ENCODE measurements at places on chromosomes 2 and 18.

GRCh38 chr2:170229125-170229524 is 51.2 kb downstream of the MYO3B start:
- DNase-seq = no peak

DNA sequence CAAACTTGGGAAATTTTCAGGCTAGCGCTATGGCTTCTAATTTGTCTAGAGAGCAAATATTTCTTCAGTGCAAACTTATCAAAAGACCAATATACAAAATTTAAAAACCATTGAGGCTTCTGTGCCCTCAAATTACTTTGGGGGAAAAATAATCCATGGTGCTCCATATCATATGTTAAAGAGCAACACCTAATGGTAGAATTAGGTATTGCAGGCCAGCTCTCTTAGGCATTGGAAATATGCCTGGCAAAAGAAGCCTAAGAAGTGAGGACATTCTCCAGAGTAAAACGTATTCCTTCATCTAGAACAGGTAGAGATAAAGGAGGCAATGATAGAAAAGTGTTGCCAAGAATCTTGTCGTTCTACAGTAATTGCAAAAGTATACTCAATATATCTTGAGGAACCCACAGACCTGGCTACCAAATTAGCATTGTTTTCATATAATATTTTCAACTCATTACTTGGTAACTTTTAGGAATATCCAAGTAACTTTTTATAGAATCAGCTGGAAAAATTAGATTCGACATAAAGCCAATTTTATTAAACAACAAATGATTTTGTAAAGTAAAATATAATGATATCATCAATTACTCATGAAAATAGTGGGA is 401.1 kb downstream of the BCL11A start:
- DNase-seq = no peak

DNA sequence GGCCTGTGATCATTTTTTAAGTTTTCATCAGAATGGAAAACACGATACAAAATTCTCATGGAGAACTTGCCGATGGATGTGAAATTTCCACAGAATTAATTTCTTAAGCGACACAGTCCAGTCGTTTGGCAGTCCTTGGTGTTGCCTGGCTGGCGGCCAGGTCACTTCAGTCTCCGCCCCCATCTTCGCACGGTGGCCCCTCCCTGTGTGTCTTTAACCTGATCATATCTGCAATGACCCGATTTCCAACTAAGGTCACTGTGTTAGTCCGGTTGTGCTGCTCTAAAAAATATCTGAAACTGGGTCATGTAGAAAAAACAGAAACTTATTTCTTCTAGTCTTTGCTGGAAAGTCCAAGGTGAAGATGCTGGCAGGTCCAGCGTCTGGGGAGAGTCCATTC is 44.5 kb upstream of the COPS8 start:
- no peak for DNase-seq

DNA sequence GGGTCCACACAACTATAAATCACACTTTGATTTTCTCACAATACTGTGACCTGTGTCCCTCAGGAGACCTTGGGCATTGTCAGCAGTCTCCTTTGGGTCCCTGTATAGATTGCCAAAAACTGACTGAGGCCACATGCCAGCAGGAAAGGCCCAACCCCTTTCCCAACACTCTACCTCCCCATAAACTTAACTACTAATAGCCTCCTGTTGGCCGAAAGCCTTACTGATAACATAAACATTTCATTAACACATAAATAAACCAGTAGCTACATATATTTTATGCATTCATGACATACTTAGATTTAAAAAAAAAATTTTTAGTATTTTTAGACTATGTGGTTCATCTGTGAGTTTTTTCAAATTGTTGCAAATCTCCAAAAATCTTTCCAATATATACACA is 153.5 kb downstream of the ARL4C start:
- DNase-seq = no peak

- no peak for DNase-seq
Measured at GRCh38 chr2:195406886-195407603, 250.0 kb upstream of the SLC39A10 start.

- no peak for DNase-seq
Measured at GRCh38 chr2:183091318-183091953, 12.9 kb downstream of the DUSP19 start.

GRCh38 chr2:136212426-136213378 is 94.8 kb upstream of the CXCR4 start:
- DNase-seq = no peak

DNA sequence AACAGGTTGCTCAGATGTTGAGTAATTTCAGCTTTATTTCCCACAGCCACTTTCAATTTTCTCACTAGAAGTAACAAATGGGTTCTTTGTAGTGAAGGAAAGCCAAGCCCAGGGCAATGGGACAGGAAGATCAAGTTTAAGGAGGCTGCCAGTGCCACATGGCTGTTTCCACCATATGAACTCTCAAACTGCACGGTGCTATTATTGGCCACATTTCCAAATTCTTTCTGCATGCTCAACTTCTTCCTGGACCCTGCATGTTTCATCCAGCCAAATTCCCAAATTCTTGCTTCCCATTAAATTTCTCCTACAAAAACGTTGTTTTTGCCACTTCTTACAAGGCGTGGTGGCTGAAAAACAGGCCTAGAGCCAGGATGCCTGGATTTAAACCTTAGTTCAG is 193.3 kb upstream of the SPHKAP start:
- no peak for DNase-seq

- DNase-seq = no peak
Measured at GRCh38 chr18:68604256-68604655, 110.7 kb downstream of the TMX3 start.

- no peak for DNase-seq
Measured at GRCh38 chr2:208006337-208006736, 19.0 kb downstream of the PLEKHM3 start.

DNA sequence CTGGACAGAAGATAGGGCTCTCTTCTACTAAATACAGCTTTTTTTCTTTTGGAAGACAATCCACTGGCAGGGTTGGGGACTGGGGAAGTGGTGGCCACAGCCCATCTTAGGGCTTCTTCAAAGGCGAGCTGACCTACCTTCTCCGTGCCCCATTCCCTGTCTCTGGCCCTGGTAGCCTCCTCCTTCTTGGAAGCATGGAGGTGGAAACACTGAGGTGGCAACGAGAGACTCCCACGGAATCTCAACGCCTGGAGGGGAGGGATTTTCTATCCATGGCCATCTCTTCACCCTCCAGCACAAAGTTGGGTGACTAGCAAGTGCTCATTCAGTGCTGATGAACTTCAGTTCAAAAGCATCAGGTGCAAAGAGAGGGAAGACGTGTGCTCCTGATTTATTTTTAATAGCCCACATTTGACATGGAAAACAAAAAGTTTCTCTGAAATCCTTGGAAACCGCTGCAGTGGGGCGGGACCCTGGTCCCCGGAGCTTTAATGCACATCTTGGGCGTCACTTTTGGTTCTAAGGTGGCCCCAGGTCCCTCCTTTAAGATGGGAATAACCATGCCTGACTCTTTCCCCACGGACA is 633 bp upstream of the ARMC9 start:
- DNase-seq = no peak

- DNase-seq = no peak
Measured at GRCh38 chr2:217740756-217741155, 262.0 kb downstream of the TNS1 start.

- DNase-seq = no peak
Measured at GRCh38 chr2:208929139-208929864, 494.5 kb upstream of the MAP2 start.

- no peak for DNase-seq
Measured at GRCh38 chr18:73164430-73164829, 296.6 kb upstream of the NETO1 start.

GRCh38 chr18:54023471-54023870 is 201.0 kb downstream of the MBD2 start:
- no peak for DNase-seq

DNA sequence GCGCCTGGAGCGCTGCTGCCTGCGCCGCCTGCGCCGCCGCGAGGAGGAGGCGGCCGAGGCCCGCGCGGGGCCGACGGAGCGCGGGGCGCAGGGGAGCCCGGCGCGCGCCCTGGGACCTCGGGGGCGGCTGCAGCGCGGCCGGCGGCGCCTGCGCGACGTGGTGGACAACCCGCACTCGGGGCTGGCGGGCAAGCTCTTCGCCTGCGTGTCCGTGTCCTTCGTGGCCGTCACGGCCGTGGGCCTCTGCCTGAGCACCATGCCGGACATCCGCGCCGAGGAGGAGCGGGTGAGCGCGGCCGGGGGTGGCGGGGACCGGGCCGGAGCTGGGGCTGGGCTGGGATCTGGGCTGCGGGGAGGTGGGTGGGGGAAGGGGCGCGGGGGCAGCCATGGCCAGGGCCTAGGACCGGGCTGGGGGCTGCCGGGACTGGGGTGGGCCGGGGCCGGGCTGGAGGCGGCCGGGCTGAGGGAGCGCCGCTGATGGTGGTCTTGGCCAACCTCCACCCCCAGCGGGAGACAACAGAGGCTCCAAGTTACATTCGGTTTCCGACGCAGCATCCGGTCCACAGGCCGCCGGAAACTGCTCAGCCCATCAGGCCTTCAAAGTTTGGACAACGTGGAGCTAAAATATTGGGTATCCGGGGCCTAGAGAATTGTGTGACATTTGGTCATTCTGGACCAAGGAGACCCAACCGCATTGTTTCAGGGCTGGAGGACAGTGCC is 66.4 kb downstream of the KCNG2 start:
- DNase-seq = no peak

DNA sequence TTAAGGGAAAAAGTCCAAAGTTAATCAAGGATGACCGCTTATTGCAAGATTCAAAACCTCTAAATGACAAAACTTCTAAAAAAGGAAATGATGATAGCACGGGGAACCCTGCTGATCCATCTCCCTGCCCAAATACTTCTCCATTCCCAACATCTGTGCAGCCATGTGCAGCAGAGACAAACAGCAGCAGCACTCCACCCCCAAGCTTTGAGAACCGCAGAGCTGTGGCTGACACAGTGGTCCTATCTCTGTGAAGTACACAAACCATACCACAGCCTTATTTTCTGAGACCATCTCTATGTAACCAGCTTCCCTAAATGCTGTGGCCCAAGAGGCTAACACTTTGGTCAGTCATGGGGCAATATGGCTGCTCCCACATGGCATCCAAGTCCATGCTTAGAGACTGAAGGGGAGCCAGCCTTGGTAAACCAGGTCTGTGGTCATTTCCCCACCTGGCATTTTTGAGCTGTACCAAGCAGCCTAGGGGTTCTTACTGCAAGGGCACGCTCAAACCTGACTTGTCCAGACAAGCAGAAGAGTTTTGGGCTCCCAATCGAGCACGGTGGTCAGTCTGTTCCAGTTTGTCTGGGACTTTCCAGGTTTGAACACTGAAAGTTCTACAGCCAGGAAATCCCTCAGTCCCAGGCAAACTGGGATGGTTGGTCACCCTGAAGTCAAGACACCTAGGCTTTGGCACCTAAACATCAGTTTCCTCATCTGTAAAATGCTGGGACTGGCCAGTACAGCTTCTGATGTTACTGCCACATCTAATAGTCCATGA is 17.1 kb upstream of the NFE2L2 start:
- DNase-seq = no peak

GRCh38 chr2:8595428-8595805 is 86.4 kb upstream of the ID2 start:
- no peak for DNase-seq

GRCh38 chr2:8710951-8711350 is 29.1 kb downstream of the ID2 start:
- no peak for DNase-seq

DNA sequence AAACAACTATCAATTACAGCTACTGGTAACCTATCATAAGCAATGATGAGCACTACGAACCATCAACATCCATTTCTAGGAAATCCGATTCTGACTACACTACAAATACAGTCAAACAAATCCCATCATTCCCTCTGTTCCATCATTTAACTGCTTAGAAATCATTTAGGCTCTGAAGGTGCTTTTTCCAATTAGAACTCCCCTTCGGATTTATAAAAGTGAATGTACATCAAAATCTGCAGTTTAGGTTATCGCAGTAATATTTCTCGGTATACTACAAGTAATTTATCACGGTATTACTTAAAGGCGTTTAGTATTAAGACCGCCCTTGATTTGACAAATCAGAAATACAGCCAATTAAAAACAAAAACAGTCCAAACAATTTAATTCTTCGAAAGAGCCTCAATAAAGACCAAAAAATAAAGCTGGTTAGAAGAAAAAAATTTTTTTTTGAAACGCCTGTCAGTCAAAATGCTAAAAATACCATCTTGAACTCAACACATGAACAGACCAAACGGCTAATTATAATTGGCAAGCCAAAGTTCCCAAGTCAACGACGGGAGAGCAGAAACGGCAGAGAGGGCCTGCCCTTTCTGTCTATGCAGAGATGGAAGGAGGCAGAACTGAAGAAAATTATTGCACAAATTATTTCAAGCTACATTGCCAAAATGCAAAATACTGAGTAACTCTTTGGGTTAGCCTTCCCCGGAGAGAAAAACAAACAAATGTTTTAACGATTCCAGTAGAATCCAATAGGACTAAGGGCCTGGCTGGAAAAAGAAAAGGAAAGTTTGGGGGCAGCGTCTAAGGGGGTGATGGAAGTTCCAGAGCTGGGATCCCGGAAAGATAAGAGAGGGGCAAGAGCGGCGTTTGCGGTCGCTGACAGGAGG is 1.2 kb downstream of the VPS54 start:
- no peak for DNase-seq

GRCh38 chr2:138291805-138292204 is 209.8 kb upstream of the SPOPL start:
- no peak for DNase-seq

- DNase-seq = no peak
Measured at GRCh38 chr2:127191331-127192219, 28.5 kb downstream of the CYP27C1 start.

Data from coronary artery (tissue), 2 donors.